CD4-positive, alpha-beta T cell treated with Interleukin-6 at 100 ng/mL for 8 hours (primary cell): ENCODE measurements at places on chromosomes 2 and 18.
A peak's percentile ranks its signal among the peaks of the same experiment; 100 is the strongest.

GRCh38 chr2:242057379-242058040, 188.0 kb downstream of the RTP5 start:
- DNase-seq, result no peak

DNA sequence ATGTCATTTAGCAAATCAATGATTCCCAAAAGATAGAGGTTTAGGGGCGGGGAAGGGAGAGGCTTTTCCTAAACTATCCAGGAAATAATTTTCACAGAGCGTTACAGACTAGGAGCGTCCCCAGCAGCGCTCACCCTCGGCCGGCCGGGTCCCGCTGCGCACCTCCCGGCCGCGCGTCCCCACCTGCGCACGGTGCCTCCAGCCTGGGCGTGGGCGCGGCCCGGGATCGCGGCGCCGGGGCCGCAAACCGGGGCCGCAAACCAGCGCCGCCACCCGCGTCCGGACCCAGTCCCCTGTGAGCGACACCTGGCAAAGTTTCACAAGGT, 684 bp upstream of the ZCCHC2 start:
- DNase-seq, result no peak

GRCh38 chr18:59085797-59086196, 53.9 kb upstream of the SEC11C start:
- no peak for DNase-seq

GRCh38 chr18:13725566-13726231, 659 bp downstream of the FAM210A start:
- DNase-seq, result peak; percentile 2

- DNase-seq, result no peak
These were observed 7.6 kb downstream of the CTIF start for GRCh38 chr18:48546396-48546795.

GRCh38 chr2:5074733-5075132, 617.5 kb upstream of the SOX11 start:
- no peak for DNase-seq

- DNase-seq, result no peak
These were observed 157.9 kb downstream of the CD226 start for GRCh38 chr18:69789794-69790193.

GRCh38 chr2:44233450-44234128, 41.7 kb upstream of the SLC3A1 start:
- DNase-seq, result no peak

GRCh38 chr2:36568516-36569246, 29.3 kb downstream of the FEZ2 start:
- no peak for DNase-seq

- no peak for DNase-seq
These were observed 34.0 kb downstream of the SCN2A start for GRCh38 chr2:165273176-165273575.

GRCh38 chr18:49206717-49207116, 253.7 kb downstream of the DYM start:
- DNase-seq, result no peak

GRCh38 chr2:84805250-84805958, 75.5 kb downstream of the TRABD2A start:
- no peak for DNase-seq

DNA sequence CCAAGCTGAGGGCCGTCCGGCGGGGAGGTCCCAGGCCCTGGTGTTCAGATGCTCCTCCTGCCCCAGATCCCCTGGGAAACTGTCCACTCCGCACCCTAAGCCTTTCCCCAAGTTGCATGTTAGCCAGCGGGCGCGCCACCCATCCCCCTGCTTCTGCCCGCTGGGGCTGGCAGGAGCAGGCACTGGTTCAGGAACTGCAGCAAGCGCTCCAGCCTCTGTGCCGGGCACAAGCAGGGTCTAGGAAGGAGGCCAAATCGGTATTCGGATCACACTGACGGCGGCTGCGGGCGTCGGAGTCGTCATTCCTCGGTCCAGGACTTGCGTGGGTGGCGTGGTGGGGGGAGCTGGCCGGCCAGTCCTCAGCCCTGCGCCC, 53.7 kb downstream of the FAM168B start:
- DNase-seq, result no peak

DNA sequence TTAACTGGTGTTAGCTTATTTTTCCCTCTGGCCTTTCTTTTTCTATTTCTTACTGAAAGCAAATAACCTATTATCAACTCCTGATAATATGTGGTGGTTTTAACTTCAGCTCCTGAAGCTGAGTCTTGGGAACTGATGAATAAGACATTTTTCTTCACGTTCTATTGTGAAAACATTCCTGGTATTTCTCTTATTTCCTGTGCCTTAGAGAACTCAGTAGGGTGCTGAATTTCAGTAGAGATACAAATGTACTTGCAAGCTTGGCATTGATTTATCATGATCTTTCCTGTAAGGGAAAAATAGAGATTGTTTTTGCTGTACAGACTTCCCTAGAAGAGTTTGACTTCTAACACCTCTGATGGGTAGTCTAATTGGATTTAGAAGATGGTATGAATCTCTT, 52.8 kb upstream of the DCC start:
- DNase-seq, result no peak

DNA sequence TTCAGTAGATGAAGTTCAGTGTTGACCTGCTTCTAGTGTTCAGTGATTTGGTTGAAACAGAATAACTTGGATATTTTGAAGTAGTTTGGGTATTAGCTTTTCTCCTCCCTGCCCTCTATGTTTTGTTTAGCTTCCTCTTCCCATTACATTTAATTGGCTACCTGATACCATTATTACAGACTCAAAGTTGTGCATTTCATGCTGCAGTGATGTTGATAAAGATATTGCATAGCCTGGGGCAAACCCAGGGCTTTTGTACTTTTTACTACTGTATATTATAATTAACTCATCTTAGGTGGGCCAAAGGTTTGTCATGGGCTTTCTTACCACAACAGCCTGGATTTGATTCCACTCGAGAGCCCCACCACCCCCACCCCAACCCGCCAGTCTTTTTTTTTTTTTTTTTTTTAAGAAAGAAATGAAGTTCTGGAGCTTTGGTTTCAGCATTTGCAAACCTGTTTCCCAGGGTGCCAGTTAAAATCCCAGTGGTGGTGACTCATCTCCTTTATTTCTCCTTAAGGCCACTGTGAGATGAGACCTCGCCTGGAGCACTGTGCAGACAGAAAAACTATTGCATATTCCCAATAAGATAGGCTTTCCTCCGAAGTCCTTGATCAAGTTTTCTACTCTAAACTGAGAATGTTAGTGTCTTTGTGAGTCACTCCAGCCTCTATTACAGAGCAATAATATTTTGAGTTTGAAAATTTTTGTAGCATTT, 393.7 kb upstream of the FANCL start:
- no peak for DNase-seq

- no peak for DNase-seq
These were observed 16.3 kb downstream of the SLC3A1 start for GRCh38 chr2:44291281-44292248.

- DNase-seq, result peak; percentile 23
These were observed 827.6 kb downstream of the RNF144A start for GRCh38 chr2:7744827-7745226.

- DNase-seq, result no peak
These were observed 769.9 kb upstream of the FSHR start for GRCh38 chr2:49924044-49924817.

- DNase-seq, result no peak
These were observed 155.2 kb upstream of the MYCN start for GRCh38 chr2:15784886-15785801.

- no peak for DNase-seq
These were observed 6.4 kb downstream of the IL1RL1 start for GRCh38 chr2:102317715-102318114.

- no peak for DNase-seq
These were observed 23.4 kb downstream of the SAP130 start for GRCh38 chr2:128004509-128004908.

GRCh38 chr2:71604726-71605120, 151.4 kb downstream of the DYSF start:
- no peak for DNase-seq

DNA sequence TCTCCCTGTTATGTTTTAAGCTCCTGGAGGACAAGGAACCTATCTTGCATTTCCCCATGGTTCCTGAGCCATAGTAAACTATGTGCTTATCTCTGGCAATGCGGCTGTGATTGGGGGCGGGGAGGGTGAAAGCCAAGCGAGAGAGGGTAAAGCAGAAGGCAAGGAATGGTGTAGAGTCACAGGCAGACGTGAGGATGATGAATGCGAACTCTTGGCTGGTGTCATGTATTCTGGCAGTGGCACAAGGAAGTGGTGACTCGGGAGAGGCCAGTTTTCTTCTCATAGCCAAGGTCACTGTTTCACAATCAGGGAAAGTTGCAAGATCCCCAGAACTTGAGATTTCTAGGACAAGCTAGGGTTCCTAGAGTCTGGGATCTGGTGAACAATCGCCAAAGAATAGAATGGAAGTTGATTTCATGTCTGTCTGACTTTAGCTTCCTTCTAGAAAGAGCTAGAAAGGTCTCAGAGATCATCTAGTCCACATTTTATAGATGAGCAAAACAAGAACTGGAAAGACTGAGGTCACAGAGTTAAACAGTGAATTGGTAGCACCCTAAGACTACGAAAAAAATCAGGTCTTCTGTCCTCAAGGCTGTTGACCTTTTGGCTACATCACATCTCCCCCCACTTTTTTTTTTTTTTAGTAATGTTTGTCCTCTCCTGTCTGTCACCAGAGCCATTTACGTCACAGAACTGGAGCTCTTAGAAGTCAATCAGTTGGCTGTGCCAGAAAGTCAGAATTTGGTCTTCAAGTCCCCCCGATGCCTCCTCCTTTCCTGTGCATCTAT, 137.0 kb downstream of the BCL11A start:
- no peak for DNase-seq

- DNase-seq, result no peak
These were observed 288.5 kb upstream of the HNMT start for GRCh38 chr2:137675584-137676327.

DNA sequence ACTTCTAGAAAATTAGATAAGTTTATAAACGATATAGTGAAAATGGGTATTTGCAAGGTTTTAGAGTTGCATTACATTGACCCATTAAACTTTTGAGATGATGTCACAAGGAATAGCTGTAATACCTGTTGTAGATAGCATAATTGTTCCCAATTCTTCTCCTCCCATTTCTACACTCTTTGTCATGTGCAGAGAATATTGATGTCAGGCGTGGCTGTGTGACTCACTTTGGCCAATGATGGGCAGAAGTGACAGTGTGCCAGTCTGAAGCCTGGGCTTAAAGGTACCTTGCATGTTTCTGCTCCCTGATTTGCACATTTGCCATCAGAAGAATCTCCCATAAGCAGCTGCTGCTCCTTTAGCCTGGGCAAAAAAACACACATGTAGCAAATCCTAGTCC, 26.9 kb upstream of the CCBE1 start:
- no peak for DNase-seq

DNA sequence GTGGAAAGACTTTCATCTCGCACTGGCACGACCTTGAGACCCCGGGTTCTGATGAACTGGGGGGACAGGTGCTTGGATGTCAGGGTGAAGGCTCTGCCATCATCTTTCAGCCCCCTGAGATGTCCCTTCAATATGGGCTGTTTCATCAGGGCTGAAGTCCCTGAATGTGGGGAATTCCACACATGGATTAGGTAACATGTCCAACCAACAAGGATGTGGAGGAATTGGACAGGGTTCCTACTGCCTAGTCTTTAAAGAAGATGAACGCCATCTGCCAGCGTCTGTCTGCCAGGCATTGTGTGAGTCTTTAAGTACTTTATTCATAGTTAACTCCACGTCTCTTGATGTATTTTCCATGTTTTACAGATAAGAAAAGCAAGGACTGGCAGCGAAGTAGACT, 5.9 kb upstream of the GRHL1 start:
- DNase-seq, result no peak

DNA sequence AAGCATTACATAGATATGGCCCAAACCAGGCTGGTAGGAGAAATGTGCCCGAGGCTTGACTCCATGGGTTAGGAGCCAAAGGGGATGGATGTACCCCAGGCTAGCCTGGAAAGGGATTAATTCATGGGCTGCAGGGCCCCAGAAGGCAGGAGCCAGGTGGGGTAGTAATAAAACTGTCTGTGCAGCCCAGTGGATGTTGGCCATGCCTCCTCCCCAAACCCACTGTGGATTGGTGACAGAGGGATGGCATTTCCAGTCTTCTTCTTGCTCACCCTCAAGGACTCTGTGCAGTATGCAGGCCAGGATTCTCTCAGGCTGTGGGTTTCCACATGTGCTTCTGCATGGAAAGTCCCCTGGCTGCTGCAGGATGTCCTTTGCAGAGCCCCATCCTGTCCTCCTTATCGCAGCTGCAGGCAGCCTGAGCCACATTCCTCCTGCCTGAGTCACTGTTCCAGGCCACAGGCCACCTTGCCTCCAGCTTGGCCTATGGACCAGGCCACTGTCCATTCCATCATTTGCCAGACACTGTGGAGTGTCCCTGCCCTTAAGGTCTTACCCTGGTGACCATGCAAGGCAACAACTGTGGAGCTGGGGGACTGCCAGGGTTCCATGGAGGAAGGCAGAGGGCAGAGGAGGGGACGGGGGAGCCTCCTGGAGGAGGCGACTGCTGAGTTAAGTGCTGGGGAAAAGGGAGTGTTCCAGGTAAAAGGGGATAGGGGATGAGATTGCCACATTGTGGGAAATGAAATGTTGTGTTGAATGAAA, 38.9 kb downstream of the INO80C start:
- no peak for DNase-seq

DNA sequence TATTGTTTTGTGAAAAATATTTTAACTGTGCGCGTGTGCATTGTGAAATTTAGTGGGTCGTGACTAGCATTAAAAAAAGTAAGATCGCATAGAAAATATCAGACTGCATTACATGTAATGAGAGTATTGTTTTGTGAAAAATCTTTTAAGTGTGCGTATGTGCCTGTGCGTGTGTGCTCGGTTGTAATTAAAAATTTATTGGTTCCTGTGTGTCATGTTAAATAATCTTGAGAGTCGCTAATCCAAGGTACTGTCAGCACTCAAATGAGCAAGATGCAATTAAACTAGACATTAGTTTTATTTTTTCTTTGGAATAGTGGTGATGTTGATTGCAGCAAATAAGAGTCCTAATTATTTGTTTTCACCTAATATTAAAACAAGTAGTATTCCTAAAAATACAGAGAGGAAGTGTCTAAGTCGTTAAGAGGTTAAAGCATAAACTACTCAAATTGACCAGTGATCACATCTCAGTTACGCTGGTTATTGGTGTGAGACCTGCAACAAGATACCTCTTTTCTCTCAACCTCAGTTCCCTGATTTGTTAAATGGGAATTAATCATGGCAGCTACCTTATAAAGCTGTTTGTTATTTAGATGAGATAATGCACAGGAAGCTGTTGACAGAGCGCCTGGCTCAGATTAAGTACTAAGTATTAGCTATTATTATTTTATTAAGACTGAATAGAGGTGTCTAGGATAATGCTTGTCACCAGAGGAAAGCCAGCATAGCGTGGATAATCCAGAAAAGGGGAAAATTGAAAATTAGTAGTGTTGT, 1.9 kb downstream of the ZDBF2 start:
- DNase-seq, result no peak

GRCh38 chr2:136281281-136282114, 163.5 kb upstream of the CXCR4 start:
- DNase-seq, result peak; percentile 57

DNA sequence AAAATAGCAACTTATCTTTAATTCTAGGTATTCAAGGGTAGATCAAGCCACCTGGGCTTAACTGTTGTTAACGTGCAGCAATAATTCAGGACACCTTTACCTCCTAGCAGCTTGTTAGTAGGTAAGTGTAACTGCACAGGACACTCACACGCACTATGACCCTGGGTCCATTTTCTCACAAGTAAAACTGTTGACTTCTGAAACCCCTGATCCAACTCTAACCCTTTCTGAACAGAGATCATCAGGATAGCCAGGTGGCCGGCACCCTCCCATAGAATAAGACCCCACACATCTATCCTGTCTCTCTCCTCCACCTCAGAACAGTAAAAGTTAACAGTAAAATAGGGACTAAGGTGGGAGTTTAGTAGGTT, 610 bp downstream of the SPC25 start:
- no peak for DNase-seq
